ENCODE measurements at places on chromosomes 12 and 14.
A peak's percentile ranks its signal among the peaks of the same experiment; 100 is the strongest.

- no peak for DNase-seq
Observed at GRCh38 chr12:80178846-80179245, 79.5 kb downstream of the OTOGL start.

- no peak for DNase-seq
Observed at GRCh38 chr12:114835031-114835430, 151.1 kb upstream of the TBX3 start.

- no peak for DNase-seq
Observed at GRCh38 chr12:3553681-3554370, 62.8 kb downstream of the PRMT8 start.

GRCh38 chr12:110763583-110763982, 20.9 kb upstream of the PPP1CC start:
- DNase-seq = no peak

GRCh38 chr12:57230381-57231155, 1.1 kb downstream of the SHMT2 start:
- DNase-seq = no peak

GRCh38 chr12:91215940-91216454, 33.4 kb upstream of the DCN start:
- DNase-seq = no peak

DNA sequence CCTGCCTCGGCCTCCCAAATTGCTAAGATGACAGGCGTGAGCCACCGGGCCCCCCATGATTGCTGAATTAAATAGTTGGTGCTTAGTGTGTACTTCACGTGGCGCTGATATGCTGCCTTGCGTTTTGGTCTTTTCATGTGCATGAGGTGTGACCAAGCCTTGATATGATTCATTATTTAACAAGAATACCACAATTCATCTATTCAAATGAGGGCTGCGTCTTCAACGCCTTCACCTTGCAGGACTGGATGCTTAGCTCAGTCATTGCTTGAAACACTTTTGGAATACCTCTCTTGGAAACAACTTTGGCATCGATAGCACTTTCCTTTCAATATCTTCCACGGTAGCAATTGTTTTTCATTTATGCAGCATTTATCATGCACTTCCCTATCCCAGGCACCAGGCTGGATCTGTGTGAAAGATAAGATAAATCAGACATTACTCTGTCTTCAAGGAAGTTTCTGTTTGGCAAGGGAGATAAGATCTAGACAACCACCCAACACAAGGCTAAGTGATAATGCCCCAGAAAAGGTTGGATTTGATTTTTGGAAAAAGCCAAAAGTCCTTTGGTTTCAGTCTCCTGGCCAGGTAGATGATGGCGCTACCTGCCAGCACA, 1.3 kb upstream of the TEAD4 start:
- DNase-seq = no peak

- peak; percentile 8 for DNase-seq
Observed at GRCh38 chr14:104435147-104436046, 144.2 kb upstream of the C14orf180 start.

GRCh38 chr12:50518090-50518489, 13.3 kb downstream of the DIP2B start:
- no peak for DNase-seq

- DNase-seq = no peak
Observed at GRCh38 chr12:76720068-76720467, 43.8 kb upstream of the ZDHHC17 start.

- no peak for DNase-seq
Observed at GRCh38 chr12:47509398-47509851, 196.4 kb downstream of the RPAP3 start.

DNA sequence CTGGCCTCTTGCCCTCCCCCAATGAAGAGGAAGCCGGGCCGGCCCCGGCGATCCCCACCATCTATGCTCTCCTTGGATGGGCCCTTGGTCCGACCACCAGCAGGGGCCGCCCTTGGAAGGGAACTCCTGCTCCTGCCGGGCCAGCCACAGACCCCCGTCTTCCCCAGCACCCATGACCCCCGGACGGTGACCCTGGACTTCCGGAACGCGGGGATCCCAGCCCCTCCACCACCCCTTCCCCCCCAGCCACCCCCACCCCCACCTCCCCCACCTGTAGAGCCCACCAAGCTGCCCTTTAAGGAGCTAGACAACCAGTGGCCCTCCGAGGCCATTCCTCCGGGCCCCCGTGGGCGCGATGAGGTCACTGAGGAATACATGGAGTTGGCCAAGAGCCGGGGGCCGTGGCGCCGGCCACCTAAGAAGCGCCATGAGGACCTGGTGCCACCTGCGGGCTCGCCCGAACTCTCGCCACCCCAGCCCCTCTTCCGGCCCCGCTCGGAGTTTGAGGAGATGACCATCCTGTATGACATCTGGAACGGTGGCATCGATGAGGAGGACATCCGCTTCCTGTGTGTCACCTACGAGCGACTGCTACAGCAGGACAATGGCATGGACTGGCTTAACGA, 19.4 kb downstream of the SETD1B start:
- no peak for DNase-seq

- DNase-seq = no peak
Observed at GRCh38 chr14:79062226-79062625, 892.1 kb downstream of the NRXN3 start.

- no peak for DNase-seq
Observed at GRCh38 chr14:23520899-23521533, 30.5 kb downstream of the ZFHX2 start.

GRCh38 chr12:24505366-24506015, 443.4 kb downstream of the BCAT1 start:
- no peak for DNase-seq

- DNase-seq = no peak
Observed at GRCh38 chr14:53380052-53380866, 227.1 kb upstream of the DDHD1 start.

DNA sequence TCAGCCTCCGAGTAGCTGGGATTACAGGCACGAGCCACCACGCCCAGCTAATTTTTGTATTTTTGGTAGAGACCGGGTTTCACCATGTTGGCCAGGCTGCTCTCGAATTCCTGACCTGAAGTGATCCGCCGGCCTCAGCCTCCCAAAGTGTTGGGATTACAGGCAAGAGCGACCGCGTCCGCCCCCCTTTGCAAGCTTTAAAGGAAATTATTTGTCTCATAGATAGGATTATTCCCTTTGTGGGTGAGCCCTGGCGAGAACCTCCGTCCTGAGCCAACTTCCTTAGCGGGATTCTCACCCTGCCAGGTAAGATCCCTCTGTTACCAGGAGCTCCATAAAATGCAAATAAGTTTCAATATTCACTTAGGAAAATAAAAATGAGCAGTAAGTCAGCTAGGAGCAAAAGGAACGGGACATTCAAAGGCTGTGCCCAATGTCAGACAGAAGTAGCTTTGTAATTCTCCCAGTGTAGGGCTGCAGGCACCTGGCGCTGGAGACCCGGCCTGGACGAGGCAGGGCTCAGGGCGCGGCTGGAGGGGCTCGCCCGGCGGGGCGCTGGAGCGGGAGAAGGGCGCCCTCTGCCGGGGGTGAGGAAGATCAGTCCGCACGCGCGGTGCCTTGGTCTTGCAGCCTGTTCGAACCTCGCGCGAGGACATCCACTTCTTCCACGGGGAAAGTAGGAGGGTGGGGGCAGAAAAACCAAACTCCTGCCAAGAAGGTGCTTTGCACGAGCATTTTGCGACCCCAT, 47.2 kb upstream of the PLXNC1 start:
- peak; percentile 81 for DNase-seq

GRCh38 chr14:60349663-60350365, 100.8 kb downstream of the PPM1A start:
- DNase-seq = peak; percentile 22

DNA sequence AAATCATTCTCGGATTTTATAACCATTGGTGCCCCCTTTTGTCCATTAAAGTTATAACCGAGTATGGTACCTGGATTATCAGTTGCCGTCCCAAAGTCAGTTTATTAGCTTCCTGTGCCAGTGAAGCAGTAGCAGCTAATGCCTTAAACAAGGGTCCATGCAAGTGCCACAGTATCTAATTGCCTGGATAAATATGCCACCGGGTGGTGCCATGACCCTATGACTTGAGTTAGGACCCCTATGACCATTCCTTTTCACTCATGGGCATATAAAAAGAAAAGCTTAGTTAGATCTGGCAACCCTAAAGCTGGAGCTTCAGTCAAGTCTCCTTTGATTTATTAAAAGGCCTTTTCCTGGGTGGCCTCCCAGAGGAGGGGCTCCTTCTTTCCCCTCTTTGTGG, 1314.6 kb downstream of the TMEM121 start:
- no peak for DNase-seq

GRCh38 chr12:49622501-49623141, 740 bp upstream of the PRPF40B start:
- DNase-seq = peak; percentile 38

DNA sequence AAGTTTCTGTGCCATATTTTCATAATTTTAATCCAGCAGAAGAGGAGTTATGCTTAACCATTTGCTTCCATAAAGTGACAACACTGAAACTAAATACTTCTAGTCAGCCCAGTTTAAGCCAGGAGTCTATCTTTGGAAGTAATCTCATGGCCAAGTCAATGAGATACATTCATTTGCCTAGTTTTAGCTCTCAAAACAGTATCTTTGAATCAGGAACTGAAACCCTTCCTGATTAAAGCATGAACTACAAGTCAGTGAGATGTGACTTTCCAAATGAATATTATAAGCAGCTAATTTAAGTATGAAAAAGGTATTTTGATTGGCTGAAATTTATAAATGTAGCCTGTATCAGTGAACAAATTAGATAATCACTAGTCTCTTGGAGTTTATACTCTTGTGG, 491.5 kb downstream of the SLC6A15 start:
- DNase-seq = no peak

DNA sequence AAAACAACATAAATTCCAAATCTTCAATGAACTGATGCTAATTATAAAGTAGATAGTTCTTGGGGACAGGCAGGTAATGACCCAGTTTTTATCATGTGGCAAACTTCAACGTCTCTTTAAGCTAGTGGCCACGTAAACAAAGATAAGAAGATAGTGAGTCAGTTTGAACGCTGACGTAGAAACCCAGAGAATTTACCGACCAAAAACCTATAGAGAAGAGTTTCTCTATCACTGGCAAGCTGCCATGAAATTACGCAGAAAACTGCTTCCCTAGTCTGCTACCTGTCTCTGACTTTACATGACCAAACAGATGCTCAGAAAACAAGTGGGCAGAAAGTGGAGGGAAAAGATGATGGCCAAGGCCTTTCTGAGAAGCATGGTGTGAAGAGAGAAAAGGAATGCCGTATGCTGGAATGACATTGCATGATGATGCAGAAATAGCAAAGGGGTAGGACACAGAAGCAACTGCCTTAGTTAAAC, 136.3 kb downstream of the ITPR2 start:
- no peak for DNase-seq

- no peak for DNase-seq
Observed at GRCh38 chr14:104694991-104695659, 5.7 kb downstream of the INF2 start.

GRCh38 chr12:24730489-24730896, 218.4 kb downstream of the BCAT1 start:
- no peak for DNase-seq

GRCh38 chr14:81281332-81281731, 60.6 kb upstream of the GTF2A1 start:
- DNase-seq = no peak

DNA sequence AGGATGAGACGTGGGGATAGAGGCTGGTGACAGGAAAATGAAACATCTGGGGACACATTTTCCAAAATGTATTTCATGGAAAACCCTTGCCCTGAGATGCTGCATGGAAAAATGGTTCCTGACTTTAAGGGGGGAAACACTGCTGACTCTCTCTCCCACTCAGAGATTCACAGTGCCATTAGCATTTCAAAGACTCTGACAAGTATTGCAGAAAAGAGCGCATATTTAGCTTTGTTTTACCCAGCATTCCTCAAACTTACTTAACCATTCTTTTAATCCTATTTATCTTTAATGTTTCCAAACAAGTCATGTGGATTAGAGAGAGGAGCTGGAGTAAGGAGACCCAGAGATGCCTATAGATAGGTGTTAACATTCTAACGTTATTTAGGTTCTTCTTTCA, 141.8 kb upstream of the DYRK2 start:
- no peak for DNase-seq

- DNase-seq = no peak
Observed at GRCh38 chr12:81546811-81547210, 212.3 kb downstream of the PPFIA2 start.

DNA sequence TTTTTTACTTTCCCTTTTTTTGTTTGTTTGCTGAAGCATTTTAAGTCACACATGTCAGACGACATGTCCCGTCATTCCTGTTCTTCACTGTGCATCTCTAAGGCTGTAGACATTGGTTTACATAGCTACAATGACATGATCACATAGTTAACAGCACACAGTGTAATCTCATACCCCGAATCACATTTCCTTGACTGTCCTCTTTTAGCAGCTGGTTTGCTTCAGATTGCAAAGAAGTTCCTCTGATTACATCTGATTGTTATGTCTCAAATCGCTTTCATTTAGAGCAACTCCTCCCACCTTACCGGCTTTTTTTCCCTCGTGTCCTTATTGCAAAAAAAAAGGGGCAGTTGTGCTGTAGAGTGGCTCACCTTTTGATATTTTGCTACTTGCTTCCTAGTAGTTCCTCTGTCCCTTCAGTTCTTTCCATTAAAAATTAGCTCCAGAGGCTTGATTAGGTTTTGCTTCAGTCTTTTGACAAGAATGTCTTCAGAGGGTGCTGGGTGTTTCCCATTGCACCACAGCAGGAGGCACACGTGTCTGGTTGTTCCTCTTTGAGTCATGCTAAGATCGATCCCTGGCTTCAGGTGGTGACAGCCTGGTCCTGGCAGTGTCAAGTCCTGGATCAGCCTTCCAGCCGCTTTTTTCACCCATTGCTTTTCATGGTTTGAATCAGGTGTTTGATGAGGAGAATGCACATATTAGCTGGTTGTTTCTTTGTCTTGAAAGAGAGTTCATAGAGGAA, 35.0 kb downstream of the ZNF664 start:
- DNase-seq = no peak

DNA sequence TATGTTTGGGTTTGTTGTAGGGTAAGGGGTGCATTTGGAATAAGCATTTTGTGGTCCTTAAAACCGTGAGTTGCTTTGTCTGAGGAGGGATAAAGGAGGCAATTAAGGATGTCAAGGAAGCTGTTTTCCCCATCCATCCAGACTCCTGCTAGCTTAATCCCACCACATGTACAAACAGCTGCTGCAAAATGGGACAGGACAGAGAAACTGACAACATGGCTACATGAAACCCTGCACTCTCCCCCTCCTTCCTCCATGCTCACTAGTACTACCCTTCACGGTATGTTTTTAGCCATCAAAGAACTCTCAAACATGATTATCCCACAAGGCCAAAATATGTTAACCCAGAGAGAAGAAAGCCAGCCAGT, 20.6 kb downstream of the ST8SIA1 start:
- no peak for DNase-seq

GRCh38 chr12:93025145-93026103, 96.3 kb upstream of the EEA1 start:
- DNase-seq = no peak

DNA sequence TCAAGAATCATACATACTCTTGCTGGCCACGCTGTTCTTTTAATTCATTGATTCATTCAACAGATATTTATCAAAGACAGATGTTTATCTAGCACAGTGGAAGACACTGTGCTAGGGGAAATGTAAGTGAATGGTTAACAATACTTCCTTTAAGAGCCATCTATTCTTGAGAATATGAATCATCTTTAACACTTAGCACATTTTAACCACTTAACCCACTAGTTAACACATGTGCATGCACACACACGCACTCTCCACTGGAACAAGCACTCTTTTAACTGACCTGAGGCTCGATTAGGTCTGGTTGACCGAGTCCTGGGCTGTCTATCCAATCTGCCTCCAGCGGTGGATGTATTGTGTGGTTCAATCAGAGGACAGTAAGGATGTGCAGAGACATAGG, 34.6 kb downstream of the LMNTD1 start:
- DNase-seq = no peak

GRCh38 chr12:6322352-6322751, 11.9 kb downstream of the PLEKHG6 start:
- DNase-seq = no peak

All from WTC11 (cell line).